NCI-H187 (cell line): ENCODE measurements at places on chromosomes 2 and 18.

GRCh38 chr2:233832869-233833311 lies 21.4 kb downstream of the HJURP start:
- no peak for DNase-seq

DNA sequence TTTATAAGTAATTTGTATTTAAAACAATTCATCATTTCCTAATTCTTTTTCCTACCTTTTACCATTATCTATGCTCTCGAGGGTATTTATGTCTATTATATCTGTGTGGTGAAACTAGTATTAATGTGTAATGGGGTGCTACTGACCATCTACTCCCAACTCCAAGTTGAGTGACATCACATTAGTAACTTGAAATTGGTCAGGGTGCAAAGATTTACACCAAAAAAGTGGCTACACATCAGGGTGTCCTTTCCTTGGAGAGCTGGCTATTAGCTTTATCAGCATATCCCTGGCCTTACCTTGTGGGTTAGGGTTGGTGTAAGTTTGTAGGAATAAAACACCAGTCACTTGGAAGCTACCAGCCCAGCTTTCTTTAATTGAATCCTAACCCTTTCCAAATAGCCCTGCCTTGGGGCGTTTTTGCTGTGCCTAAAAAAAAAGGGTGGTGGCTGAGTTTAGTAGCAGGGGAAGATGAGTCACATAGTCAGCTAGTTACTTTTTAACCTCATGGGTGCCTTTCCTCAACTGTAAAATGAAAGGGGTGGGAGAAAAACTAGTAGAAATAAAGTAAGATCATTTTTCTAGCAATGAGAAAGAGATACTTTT lies 14.0 kb downstream of the ANXA4 start:
- DNase-seq = no peak

DNA sequence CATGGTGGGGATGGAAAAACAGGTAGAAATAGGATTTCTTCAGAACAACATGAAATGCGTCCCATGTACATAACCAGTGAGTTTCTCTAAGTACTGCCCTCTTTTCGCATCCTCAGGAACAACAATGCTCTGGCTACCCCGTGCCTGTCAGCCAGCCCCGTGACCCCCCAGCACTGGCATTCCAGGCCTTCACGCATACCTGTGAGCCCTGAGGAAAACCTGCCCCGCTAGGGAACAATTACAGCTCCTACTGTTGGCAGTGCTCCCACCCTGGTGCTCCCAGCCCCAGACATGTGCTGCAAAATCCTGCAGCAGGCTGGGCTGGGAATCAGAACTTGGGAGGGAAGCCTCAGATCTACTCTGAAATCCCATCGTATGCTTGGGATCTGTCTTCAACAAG lies 9.1 kb downstream of the SMAD7 start:
- no peak for DNase-seq

DNA sequence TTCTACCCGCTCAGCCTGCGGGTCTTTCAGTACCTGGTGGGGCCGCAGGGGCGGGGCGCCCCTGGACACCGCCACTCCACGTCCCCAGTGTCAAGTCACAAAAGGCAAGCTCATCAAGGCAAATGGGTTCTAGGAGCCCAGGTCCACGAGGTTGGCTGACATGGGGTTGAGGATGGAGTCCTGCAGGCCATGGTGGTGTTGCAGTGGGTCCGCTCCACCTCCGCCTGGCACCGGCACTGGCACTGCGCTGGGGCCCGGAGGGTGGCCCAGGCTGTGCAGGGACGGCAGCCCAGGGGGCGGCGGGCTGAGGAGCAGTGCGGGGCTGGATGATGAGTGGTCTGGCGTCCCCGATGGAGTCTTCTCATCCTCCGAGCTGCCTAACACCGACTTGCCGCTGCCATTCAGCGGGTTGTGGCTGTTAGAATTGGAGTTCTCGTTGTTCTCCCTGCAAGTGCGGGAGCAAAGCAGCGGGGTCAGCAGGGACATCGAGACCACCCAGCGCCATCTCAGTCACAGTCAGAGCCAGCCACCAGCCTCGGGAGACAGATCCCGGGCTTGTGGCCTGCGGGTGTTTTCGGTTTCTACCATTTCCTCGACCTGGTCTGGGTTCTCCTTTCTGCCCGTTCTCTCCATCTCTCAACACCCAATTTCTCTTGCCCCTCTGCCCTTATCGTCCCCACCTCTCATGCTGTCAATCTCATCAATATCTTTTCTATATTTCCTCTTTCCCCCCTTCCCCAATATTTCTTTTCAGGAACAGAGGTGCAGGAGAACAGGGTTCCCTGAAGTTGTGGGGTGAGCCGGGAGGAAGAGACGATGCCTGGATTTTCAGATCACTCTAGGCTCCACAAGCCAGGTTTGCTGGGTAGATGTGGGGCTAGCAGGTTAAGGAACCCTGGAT lies 3.0 kb downstream of the SIX2 start:
- no peak for DNase-seq

DNA sequence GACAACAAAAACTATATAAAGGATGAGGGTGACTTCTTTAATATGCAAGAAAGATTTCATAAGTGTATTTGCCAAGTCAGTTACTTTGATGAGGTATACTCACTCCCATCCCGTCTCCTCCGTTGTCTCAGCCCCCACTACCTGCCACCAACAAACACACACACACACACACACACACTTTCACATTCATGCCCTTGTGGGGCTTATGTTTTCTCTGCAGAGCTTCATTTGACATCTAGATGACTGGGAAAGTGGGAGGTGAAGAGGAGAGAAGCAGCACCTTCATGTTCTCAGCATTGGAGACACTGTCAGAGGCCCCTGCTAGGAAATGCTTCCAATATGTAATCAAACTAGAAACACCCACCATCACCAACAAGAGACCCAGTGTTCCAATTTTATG lies 22.5 kb upstream of the TXNDC2 start:
- no peak for DNase-seq

GRCh38 chr2:222977121-222977520 lies 74.9 kb upstream of the KCNE4 start:
- no peak for DNase-seq

DNA sequence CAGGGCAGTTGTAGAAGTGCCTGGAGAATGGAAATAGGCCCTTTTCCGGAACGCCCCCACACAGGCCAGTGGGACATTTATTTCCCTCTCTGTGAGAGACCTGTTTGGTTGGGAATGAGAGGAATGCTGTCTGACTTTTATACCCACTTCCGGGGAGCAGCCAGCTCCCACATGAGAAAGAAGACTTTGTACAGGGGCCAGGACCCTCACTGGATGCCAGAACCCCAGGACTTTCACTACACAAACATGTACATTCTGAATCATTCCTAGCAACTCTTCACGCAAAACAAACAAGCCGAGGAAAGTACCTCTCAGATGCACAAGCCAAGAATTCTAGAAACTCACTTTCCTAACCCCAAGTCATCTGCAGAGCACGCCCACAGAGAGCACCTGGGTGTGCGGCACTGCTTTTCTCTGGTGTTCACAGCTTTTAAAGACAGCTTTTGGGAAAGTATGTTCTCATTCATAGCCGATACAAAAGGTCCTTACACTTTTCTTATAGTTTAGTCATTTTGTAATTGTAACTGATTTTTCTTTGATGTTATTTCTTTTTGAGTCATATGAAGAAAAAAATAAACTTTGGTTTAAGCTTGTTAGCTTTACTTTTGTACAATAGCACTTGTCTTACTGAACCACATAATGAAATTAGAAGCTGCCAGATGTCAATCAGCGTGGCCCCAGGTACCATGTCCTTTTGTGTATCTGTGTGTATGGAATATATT lies 856.1 kb upstream of the ID2 start:
- no peak for DNase-seq

DNA sequence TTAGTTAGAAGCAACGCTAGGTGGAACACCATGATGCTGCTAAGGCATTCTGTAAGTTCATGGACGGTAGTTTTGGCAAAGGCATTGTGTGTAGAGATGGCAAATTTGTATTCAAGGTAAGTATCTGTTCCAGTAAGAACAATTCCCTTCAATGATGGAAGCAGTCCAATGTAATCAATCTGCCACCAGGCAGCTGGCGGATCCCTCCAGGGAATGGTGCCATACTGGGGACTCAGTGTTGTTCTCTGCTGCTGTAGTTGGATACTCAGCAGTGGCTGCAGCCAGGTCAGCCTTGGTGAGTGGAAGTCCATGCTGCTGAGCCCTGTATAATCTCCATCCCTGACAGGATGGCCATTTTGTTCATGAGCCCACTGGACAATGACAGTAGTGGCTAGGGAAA lies 62.8 kb downstream of the ARL6IP6 start:
- DNase-seq = no peak

- DNase-seq = no peak
Measured at GRCh38 chr18:31162825-31163435, at the start of gene DSC1. TSS of gene DSC1 (minus strand) at chr18:31162856. CDS start at chr18:31162594, 262 bp downstream.

DNA sequence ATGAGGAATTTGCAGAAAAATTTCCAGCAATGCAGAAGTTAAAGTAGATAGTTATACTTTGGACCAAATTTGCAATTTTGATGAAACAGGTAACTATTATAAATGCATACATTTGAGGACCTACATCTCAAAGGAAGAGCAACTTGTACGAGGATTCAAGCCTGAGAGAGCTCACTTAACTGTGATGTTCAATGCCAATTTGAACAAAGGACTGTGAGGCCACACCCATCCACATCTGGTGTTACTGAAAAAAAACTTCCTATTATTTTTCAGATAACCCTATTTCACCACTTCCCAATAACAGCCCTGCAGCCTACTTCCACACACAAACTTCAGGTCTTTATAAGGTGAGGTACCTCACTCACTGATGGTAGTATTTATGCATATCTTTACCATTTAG lies 203.5 kb upstream of the NABP1 start:
- DNase-seq = no peak
